ENCODE measurements at places on chromosomes 3 and 15.

DNA sequence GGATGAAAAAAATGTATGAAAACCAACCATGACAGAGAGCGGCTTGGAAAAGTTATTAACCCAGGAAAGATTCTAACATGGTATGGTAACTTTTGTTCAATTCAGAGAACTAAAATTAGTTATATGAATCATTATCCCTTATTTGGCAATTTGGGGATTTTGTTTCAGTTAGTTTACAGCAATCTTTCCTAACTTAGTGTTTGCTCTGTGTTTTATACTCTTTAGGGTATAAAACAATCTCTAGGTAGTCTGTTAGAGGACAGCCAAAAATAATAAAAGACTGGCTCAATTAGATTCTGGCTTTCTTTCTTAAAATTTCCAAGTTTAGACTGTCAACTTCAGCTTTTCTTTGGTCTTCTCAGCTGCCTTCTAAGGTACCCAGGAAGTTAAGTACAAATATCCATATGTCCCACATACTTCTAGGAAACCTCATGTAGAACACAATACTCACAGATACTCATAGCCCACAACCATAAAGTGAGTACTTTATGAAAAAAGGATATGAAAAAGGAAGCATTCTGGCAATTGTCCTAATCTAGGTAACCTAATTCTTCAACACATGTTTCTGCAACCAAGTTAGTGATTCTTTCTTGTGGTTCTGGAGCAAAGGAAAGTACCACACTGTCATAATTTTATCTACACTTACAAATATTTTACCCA is 849.3 kb downstream of the ROBO1 start:
- no peak for DNase-seq

DNA sequence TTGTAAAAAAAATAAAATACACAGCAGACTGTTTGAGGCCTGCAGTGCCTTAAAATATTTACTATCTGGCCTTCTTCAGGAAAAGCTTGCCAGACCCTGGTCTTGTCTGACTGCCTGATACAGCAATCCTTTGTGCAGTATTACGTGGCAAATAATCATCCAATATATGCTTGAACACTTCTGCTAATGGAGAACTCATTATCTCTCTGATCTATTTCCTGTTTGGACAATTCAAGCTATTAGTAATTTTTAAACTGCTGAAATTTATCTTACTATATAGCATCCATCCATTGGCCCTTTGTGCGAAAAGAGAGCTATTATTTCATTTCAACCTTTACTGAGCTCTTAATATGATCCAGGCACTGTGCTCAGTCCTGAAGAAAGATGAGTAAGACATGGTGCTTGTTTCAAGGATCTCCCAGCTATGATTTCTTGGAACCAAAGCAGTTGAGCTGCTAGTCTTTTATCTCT is 15.9 kb downstream of the ATG7 start:
- DNase-seq: no peak

DNA sequence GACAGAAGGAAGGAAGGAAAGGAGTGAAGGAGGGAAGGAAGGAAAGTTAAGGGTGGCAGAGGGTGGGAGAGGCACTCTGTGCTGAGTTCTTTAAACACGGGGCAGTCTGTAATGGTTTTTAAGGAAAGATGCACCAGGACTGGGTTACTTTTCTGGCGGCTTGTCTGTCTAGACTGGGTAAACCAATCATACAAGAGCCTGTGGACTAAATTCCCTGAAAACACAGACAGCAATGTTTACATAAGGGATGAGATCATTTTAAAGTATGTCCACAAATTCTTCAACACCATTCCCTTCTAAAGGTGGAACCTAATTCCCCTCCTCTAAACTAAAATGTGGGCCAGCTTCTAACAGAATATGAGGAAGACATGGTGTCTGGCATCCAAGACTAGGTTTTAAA is 235.5 kb upstream of the IGF1R start:
- DNase-seq: no peak

DNA sequence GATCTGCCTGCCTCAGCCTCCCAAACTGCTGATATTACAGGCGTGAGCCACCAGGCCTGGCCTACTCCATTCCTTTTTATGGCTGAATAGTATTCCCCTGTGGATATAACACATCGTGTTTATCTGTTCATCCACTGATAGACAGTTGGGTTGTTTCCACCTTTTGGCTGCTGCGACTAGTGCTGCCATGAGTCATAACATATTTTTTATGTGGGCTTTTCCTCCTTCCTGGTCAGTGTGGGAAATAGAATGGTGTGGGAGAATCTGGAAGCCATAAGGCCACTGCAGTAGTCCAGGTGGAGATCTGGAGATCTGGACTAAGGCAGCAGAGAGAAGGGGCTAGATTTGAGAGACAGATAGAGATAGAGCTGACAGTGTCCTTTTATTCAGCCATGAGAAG is 16.2 kb downstream of the LCMT2 start:
- no peak for DNase-seq

- DNase-seq: no peak
Measured at GRCh38 chr3:31124373-31124772, 229.9 kb upstream of the GADL1 start.

DNA sequence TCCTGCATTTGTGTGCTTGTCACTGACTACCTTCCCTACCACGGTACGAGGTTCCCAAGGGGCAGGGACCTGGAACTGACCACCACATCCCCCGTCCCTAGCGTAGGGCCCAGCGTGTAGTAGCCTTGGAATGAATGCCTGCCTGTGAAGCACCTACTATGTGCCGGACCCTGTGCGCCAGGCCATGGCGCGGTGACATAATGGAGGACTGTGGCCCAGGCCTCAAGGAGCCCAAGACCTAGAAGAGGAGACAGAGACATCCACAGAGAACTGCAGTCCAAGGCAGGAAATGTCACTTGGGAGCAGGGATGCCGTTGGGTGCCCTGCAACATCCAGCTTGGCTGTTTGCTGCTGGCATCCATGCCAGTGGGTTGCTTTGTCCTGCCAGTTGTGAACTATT is 71.9 kb upstream of the SLC6A6 start:
- DNase-seq: no peak

DNA sequence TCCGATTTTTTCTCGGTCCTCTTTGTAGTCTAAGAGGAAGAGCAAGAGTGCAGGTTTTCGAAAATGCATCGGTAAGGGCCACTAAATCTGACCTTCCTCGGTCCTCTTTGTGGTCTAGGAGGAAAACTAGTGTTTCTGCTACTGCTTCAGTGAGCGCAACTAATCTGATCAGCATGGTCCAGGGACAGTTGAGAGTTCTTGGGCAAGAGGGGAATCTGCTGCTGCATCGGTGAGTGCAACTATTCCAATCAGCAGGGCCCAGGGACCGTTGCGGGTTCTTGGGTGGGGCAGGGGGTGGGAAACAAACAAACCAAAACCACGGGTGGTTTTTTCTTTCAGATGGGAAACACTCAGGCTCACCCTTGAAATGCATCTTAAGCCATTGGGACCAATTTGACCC is 10.5 kb upstream of the OSBPL11 start:
- DNase-seq: no peak
